Pons (tissue), 1 donor: ENCODE measurements at places on chromosomes 1 and 21.

DNA sequence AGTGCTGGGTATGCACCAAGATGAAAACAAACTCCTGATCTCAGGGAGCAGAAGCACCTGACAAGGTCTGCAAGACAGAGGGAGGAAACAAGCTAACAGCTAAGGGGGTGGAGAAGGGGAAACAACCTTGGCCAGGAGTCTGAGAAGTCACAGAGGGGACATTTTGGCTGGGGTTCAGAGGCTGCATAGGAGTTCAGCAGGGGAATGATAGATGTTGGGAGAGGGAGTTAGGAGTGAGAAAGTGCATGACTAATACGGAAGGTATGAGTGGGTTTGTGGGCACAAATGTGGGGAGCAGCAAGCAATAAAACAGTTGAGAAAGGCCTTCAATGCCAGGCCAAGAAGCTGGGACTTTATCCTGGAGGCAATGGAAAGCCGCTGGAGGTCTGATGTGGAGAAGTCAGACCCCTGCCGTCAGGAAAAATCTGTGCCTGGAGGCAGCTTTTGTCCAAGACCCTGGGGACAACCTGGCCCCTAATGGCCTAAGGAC is 16.4 kb downstream of the EPHA2 start:
- no peak for DNase-seq

DNA sequence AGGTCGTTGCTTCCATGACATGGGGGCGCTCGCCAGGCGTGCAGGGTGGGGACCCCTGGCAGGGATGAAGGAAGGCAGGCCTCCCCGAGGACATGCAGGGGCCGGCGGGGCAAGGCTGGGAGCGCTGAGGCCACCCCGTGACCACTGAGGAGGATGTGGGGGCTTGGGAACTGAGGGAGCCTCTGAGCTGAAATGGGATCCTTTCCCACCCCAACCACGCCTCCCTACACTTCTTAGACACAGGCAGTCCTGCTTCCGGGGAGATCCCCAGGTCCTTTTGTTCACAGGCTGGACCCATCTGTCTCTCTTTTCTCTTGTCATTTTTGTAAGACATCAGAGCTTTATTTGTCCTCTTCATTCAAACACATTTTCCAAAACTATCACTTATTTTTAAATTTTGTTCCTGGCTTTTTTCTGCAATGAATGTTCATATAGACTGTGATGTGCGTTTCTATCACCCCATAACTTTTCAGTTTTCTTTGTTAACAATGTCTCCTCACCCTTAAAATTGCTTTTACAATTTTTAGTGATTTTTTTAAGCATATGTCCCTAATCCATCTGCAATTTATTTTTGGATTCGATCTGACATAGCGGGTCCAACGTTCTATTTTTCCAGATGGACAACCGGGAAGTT is 156.7 kb upstream of the BACE2 start:
- no peak for DNase-seq

DNA sequence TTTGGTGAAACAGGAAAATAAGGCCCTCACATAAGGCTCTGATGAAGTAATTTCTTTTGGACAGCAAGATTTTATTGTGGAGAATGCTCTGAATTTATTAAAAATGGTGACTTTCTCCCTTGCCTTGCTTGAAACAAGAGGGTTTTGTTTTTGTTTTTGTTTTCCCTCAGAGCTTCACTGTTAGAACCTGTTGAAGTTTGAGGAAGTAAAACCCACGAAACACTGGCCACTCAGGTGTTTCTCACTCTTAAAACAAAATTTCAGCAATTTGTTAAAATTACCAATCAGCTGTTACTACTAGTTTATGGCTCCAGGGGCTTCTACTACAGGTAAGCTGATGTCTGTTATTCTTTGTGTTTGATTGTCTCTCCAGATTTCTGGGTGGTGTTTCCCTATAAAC is 112.6 kb upstream of the B3GALT2 start:
- no peak for DNase-seq

GRCh38 chr1:181545395-181545794 is 62.1 kb downstream of the CACNA1E start:
- no peak for DNase-seq

DNA sequence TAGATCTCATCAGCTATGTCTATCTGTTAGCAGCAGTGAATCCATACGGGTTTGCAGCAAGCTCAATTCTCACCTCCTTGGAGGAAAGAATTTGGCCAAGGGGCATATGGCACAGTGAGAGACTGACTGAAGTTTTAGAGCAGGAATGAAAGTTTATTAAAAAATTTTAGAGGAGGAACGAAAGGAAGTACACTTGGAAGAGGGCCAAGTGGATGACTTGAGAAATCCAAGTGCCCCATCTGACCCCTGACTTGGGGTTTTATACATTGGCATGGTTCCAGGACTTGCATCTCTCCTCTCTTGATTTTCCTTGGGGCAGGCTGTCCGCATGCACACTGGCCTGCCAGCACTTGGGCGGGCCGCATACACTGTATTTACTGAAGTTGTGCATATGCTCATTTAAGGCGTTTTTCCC is 9.2 kb upstream of the OSBPL9 start:
- no peak for DNase-seq

- no peak for DNase-seq
Observed at GRCh38 chr1:43618521-43619313, 31.2 kb upstream of the KDM4A start.

GRCh38 chr1:88801575-88802208 is 89.7 kb downstream of the GTF2B start:
- DNase-seq = no peak

GRCh38 chr1:228156515-228156881 is 6.8 kb downstream of the GJC2 start:
- no peak for DNase-seq
